GM03348 (cell line): ENCODE measurements at places on chromosomes 16 and 17.

- peak; percentile 67 for DNase-seq
These were observed 26.1 kb upstream of the ABCA8 start for GRCh38 chr17:68981288-68981687.

- DNase-seq, result no peak
These were observed 9.5 kb downstream of the ARHGAP17 start for GRCh38 chr16:25005445-25006306.

GRCh38 chr17:5789528-5789927 is 205.2 kb upstream of the NLRP1 start:
- no peak for DNase-seq

GRCh38 chr16:15934991-15935390 is 14.4 kb upstream of the ABCC1 start:
- DNase-seq, result no peak

- peak; percentile 66 for DNase-seq
These were observed 493 bp downstream of the PLSCR3 start for GRCh38 chr17:7393613-7394451.

DNA sequence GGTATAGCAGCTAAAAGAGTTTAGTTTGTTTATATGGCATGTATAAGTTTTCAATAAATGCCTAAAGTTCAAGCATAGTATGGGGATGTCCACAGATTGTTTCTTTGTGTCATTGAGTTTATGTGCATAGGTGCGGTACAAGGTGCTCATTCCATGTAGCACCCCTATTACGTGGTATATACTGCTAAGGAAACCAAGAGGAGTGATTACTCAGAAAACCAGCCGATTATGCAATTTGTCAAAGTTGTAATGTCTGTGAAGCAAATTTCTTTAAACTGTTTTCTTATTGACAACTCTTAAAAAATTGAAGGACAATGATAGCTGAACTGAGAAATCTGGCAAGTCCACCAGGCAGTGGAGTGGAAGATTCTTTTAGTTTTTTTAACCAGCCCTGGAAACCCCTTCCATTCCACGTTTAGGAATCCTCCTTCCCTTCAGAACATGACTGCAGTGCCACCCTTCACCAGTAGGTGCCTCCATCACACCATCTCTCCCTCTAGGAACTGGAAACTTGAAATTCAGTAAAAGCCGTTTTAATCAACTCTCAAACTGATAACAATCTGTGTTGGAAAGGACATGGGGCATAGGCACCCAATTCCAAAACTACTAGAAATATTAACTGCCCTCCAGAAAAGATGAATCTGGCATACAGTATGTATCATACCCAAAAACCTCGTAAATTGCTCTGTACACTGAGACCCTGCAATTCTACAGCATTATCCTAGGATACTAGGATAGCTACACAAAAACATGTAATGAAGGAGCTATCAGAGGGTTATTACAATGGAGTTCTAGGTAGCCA is 43.5 kb downstream of the REXO5 start:
- DNase-seq, result peak; percentile 64

GRCh38 chr16:28260193-28260592 is 32.1 kb upstream of the SBK1 start:
- no peak for DNase-seq

DNA sequence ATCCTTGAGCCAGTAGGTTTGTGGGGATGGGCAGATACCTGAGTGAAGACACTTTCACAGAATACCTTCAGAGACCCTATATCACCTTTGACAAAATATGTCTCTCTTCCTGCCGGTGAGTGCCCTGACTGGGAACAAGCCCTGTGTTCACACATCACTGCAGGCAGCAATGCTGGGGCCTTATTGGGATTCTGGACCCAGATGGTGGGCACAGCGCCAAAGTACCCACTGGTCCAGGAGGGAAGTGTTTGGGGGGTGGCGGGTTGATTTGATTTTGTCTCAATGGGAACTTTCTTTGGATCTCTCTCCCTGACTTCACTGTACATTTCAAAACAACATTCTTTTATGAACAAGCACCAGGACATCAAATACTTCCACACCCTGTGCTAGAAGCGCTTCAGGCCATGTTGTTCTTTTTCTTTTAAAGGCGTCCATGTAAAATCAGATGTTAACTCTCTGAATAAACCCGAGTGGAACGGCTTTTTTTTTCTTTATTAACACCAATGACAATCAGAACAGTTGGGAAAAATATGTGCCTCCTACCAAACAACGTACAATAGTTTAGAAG is 62.4 kb upstream of the AKTIP start:
- no peak for DNase-seq

- DNase-seq, result peak; percentile 75
These were observed 10.7 kb upstream of the USP10 start for GRCh38 chr16:84689111-84689510.

DNA sequence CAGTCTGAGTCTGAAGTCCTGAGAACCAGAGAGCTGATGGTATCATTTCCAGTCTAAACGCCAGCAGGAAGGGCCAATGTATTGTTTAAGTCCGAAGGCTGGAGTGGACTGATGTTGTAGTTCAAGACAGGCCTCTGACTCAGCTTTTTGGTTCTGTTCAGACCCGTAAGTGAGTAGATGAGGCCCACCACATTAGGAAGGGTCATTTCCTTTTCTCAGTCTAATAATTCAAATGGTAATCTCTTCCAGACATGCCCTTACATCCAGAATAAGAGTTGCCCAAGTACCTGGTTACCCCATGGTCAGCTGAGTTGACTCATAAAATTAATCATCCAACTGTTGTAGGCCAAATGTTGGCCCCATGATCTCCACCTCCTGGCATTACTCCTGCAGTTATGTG is 442.6 kb upstream of the HSBP1 start:
- peak; percentile 11 for DNase-seq

- peak; percentile 31 for DNase-seq
These were observed 177.9 kb downstream of the SPECC1 start for GRCh38 chr17:20187049-20187448.

DNA sequence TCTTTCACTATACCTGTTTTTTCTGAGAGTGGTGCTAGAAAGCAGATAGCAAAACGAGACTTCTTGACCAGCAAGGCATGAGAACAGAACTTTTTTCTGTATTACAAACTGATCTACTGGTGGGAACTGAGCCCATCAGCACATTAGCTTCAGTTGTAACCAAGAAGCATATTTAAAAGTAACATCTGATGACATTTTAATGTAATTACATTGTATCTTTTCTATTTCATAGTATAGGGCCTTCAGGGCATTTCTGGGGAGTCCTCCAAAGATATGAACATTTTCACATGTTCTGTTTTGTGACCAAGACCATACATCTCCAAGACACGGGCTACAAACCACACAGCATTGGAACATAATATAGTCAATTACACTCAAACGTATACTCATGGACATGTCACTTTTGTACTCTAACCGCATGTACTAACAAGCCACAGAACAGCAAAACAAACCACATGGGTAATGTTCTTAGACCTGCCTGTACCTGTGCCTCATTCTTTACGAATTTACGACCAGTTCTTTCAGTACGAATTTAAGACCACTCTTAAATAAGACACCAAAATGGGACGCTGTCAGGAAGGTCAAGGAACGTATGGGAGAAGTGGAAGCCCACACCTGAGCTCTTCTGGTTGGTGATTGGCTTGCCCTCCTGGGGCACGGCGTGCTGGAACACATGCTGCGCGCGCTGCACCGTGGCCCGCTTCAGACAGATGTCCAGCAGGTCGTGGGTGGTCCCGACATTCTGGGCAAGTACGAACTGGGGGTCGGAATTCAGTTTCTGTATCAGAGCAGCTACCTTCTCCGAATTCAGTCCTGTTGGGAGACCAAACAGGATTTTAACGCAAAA is 825 bp downstream of the BLMH start:
- DNase-seq, result peak; percentile 62

DNA sequence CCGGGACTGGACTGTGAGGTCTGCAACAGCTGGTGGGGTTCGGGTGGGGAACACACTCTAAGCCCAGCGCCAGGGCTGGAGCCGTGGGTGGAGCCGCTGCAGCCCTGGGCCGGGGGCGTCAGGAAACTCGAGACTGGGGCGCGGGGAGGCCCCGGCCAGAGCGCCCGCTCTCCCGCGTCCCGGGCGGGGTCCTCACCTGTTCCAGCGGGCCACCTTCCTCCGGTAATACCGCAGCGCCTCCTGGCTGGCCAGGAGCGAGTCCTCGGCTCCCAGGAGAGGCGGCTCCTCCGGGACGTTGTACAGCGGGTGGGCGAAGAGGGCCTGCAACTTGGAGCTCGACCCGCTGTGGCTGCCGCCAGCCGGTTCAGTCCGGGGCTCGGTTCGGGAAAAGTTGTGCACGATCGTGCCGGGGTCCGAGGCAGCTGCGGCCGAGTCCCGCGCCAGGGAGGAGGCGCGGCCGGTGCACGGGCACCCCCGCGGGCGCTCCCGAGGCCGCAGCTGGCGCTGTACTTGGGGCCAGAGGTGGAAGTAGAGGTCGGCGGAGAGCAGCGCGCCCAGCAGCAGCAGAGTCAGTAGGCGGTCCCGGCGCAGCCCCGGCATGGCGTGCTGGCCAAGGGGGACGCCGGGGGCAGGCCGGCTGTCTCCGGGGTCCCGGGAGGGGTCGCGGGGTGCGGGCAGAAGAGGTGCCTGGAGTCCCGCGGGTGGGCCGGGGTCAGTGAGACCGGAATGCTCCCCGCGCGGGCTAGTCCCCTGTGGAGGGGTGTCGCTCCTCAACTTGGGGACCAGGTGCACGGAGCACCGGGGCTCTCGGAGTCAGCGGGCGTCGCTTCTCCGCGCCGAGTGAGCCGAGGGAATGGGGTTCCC is 868 bp downstream of the FAM20A start:
- DNase-seq, result peak; percentile 60

- peak; percentile 63 for DNase-seq
These were observed at the start of gene ATP1B2 for GRCh38 chr17:7650509-7651096. ATP1B2 (plus strand) TSS chr17:7650926; CDS start chr17:7651519, 593 bp downstream.

DNA sequence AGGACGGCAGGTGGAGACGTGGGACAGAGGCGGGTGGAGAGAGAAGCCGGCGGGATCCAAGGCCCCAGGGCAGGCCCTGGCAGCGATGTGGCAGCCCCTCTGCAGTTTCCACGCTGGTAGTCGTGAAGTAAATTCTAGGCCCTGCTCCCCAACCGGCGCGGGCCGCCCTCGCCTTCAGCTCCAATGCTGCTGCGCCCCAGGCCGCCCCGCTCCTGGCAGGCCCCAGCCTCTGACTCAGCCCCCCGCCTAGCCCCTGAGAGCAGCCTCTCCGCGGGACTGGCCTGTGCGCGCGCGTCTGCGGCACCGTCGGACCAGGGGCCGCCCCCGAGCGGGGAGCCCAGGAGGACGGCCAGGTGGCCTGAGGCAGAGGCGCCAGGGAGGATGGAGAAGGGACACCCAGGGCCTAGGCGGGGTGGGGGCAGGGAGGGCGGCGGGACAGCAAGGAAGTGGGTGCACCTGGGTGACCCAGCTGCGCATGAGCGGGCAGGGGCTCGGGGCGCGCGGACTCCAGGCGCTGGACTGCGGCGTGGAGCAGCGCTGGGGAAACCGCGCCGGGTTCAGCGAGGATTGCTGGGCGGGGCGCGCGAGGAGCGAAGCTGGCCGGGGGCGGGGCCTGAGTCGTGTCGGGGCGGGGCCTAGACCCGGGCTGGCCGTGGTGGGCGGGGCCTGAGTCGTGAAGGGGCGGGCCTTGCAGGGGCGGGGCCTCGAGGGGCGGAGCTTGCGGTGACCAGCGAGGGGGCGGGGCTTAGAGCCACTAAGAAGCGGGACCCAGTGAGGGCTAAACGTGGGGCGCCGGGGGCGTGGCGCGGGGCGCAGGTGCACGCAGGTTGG is 29.6 kb downstream of the ZNF778 start:
- peak; percentile 100 for DNase-seq

DNA sequence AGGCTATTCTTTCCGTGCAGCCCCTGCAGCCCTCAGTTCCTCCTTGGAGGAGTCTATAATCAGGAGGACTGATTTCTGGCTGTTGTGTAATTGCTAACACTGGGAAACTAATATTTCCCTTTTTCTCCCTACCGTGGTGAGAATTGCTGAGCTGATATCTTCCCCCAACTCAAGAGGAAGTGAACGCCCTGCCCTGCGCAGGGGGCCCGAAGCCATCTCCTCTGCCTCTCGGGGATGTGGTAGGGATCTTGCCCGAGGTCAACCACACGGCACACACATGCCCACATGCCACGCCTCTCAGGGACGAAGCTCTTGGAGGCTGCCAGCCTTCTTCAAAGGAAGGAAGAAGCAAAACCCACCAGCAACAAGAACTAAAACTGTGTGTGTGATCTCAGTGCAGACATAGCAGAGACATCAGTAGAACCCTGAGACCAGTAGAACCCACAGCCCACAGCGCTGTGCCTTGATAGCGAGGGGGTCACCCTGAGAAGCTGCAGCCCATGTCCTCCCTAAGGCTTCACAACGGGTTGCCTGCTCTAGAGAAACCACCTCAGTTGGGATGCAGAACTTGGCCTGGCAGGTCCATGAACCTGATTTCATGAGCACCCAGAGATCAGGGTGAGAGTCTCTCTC is 8.9 kb upstream of the ULK2 start:
- DNase-seq, result no peak

DNA sequence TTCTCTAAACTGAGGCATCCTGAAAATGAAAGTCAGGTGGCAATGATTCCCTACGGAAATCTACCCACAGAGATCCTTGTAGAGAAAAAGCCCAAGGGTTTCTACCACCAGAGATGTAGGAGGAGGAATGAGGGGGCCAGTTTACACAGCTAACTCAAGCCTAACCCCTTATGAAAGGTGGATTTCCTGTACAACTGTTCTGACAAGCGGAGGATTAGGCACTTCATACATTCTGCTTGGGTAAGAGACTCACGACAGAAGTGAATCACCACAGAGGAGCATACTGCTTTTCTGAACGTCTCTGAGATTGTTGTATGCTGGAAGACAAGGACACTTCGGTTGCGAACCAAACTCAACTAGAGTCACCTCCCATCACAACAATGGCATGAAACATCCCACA is 72.7 kb downstream of the SMG6 start:
- DNase-seq, result no peak
